Endothelial cell of umbilical vein (primary cell): ENCODE measurements at places on chromosomes 3 and 15. TPM values are rescaled to one million over a fixed set of nuclear protein-coding genes. Genes with fewer than 3 reads are reported as not detected.

- peak; percentile 2 for DNase-seq
Observed at GRCh38 chr3:179881791-179882190, 154.9 kb downstream of the PEX5L start.

GRCh38 chr15:75138016-75138999 lies 63.4 kb upstream of the C15orf39 start:
- DNase-seq, result no peak

DNA sequence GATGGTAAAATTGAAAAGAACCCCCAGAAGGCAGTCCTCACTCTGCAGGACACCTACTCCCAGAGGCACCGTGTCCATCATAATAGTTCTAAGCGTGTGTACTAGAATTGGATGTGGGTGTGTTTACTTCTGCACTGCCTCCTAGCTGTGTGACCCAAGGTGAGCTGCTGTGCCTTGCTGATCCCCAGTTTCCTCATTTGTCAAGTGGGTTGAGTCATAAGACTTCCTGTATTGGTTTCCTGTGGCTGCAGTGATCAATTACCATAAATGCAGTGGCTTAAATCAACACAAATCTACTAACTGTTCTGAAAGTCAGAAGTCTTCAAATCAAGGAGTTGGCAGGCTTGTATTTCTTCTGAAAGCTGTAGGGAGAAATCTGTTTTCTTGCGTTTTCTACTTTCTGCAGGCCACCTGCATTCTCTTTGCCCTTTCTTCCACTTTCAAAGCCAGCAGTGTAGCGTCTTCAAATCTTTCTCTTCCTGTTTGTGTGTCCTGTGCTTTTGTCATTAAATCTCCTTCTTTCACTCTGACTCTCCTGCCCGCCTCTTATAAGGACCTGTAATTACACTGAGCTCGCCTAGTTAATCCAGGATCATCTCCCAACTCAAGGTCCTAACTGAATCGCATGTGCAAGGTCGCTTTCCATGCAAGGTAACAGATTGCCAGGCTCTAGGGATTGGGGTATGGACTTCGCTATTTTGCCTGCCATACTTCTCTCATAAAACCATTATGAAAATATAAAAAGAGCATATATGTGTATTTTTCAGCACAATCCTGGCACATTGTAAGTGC lies 59.0 kb downstream of the RORA start:
- no peak for DNase-seq

GRCh38 chr3:55540579-55540978 lies 53.5 kb upstream of the WNT5A start:
- DNase-seq, result no peak

DNA sequence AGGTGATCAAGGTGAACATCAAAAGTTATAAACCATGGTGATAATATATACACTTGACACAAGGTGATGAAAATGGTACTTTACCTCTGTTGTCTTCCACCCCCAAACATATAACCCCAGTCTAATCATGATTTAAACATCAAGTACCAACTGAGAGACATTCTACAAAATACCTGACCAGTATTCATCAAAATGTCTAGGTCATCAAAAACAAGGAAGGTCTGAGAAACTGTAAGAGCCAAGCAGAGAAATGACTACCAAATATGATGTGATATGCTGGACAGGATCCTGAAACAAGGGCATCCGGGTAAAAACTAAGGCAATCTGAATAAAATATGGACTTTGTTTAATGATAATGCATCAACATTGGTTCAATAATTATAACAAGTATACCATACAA lies 27.8 kb downstream of the EDC3 start:
- DNase-seq, result no peak

GRCh38 chr15:81596159-81596865 lies 222.3 kb upstream of the TMC3 start:
- no peak for DNase-seq

DNA sequence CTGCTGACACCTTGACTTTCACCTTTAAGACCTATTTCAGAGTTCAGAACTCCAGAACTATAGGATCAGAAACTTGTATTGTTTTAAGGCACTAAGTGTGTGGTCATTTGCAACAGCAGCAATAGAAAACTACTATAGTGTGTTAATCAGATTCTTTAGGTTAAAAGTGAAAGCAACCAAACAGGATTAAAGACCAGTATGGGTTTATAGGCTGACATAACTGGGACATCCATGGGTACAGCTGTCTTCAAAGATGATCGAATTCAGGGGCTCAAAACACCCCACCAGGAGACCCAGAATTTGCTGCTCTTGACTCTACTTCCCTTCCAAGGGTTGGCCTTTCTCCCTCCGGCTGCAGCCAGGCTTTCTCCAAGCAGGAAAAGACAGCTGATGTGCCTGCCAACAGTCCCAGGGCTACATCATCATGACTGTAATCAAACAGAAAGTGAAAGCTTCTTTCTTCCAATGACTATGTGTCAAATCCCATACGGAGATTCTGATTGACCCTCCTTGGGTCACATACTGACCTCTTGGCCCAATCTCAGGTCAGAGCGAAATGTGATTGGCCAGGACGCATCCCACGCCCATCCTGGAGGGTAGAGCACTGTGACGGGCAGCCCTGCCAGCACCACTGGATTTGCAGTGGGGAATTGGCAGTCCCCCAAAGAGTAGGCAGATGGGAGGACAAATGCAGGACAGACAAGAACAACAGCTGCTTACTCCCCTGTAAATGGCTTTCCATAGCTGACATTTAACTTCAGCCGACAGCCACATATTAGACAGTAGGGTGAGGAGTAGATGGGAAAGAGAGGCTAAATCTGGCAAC lies 51.4 kb upstream of the RNF7 start:
- peak; percentile 85 for DNase-seq

DNA sequence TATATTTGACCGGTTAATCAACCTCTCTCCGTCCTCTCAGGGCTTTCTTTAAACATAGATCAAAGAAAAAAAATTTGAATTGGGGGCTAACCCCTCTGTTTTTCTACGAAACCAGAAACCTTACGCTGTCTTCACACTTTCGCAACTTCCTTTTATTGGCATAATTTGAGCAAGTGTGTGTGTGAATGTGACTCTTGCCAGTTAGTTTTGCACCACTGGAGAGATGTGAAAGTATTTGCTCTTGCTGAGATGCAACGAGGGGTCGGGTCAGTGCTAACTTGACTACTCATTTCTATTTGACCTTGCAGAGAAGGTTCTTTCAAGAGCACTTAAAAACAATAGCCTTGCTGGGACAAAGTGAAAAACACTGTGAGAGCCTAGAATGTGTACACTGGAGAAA lies 81.2 kb downstream of the FAM43A start:
- no peak for DNase-seq

DNA sequence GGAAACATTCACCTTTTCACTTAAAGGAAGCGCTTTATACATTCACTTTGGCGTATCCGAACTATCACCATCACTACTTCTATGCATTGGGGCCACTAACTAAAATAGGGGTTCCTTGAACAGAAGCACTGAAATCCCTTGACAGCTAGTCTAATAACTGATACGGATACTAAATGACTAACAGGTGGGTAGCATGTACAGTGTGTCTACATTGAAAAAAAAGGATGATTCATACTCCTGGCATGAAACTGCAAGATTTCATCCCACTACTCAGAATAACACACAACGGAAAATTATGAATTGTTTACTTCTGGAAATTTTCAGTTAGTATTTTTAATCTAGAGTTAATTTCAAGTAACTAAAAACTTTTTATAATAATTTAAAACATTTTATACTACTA lies 96.7 kb downstream of the SMARCC1 start:
- DNase-seq, result peak; percentile 24

- no peak for DNase-seq
Observed at GRCh38 chr3:184783319-184783718, 28.6 kb upstream of the VPS8 start.

DNA sequence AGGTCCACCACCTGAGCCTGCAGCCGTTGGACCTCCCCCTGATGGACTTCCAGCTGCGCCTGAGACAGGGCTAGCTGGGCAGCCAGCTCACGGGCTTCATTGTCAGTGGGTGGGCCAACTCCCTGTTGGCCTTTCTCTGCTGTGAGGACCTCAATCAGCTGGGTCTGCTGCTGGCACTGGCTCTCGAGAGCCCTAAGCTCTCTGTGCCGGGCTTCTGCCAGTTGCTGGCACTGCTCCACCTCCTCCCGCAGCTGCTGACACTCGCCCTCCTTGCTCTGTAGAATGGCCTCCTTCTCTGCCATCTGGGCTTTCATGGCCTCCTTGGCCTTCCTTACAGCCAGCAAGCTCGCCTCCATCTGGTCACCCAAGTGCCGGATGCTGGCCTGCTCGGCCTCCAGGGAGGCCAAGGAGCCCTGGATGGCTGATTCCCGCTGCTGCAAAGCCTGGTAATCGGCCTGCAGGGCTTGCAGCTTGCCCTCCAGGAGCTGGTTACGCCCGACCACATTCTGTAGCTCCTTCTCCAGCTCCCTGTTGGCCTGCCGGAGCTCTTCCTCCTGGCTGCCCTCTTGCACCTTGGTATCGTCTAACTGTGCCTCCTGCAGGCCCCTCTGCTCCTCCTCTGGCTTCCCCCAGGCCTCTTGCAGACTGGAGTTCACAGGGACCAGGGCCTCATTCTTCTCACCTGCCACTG lies 23.8 kb downstream of the CXCR6 start:
- no peak for DNase-seq

DNA sequence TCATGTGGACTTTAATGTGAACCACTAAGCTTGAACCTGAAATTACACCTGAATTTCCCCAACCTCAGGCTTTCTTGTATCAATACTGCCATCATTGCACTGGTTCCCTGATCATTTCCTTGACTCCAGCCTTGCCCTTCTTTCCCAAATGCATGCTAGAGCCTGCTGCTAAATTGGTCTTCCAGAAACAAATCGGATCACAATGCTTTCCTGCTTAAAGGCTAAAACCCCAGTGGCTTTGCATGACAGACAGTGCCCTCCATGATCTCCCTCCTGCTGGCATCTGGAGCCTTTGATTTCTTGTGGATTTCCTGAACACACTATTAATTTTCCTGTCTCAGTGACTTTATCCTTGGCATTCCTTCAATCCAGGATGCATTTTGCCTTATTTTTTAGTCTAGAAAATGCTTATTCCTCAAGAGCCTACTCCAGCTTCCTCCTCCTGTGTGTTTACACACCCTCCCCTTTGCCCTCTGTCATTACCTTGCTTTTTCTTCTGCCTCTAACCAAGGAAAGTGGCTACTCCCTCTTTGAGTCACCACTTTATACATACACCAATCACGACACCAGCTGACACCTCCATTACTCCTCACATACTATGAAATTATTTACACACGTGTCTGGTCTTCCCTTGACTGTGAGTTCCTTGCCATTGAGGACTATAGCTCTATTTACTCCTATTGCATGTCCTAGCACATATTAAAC lies 214.6 kb downstream of the KCNAB1 start:
- DNase-seq, result peak; percentile 27

DNA sequence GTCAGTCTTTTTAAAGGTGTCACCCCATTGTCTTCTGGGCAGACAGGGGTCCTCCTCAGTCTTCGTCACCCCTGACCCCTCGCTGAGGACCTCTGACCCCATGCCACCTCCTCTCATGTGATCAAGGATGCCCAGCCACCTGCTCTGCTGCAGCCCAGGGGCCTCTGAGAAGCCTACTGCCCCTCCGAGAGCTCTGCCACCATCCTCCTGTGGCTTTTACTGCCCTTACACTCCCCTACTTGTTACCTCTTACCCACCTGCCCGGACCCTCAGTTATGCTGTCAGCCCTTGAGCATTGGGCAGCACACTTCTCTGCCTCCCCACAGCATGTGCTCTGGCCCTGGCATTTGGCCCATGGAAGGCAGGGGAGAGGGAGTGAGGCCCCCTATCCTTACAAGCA lies 123.2 kb downstream of the LRRK1 start:
- DNase-seq, result no peak

GRCh38 chr15:89839167-89839810 lies 24.6 kb upstream of the ANPEP start:
- DNase-seq, result no peak

DNA sequence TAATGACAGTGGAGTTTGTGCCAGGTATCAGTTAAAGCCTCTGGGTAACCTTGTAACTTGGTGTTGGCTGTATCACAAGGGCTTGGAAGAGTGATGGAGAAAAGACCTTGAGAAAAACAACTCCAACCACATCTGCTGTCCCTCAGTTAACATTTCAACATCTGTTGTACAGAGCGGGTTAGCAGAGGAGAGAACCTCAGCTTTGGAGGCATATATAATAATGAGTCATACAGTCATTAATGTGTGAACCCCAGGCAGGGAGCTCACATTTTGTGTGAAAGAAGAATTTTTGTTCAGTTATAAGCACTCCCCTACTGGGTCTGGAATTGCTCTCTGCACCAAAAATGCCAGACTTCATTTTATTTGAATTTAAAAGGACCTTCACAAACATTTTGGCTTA lies 439.5 kb downstream of the PDCD6IP start:
- no peak for DNase-seq

DNA sequence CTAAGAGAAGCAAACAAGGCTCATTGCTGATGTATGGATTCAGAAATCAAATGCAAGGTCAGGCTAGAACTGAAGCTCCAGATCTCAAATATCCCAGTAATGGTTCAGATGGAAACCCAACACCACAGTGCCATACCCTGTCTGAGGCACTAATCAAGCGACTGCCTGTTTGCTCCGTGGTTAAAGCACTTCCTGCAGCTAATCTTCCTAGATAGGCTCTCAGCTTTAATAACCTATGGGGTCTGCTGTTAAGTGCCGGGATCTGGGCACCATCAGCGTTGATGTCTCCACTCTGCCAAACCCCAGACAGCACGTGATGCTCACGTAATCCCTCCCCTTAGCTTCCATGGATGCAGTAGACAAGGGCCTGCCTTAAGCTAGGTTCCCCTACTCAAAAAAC lies 262.6 kb downstream of the MECOM start:
- DNase-seq, result no peak

DNA sequence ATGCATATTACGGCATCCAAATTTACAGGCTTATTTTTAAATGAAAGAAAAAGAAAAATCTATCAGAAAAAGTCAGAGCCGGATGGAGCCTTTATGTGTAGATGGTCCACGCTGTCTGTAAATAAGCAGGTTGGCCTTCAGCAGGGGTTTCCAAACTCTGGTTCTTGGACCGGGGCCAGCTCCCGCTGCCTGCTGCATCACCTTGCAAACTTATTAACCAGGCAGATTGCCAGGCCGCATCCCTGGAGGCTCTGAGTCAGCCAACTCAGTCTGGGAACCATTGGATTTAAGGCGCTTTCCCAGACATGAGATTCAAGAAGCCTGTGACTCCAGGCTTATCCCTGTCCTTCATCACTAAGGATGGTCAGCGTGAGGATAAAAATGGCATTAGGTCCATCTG lies 212.4 kb downstream of the OPA1 start:
- DNase-seq, result peak; percentile 68

DNA sequence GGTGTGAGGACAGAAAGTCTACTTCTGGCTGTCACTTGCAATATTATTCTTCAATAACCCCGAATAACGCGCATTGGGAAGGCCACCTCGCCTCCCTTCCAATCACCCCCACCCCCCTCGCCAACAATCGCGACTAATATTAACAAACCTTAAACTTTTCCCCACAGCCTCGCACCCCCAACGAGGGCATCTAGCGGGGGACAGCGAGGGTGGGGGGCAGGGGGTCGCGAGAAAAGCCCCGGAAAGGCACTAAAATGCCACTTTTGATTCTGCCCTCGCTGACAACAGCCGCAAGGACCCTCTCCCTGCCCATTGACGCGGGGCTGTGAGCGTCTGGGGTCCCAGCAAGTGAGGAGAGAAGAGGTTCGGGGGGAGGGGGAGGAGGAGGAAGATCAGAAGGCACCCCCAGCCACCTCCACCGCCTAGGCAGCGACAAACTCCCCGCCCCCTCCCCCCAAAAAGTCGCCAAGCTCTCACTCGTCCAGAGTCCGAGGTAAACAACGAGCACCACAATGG lies 868 bp downstream of the SATB1 start:
- DNase-seq, result no peak

The ANKUB1 gene
- total RNA-seq, result not detected in 2 replicates

The EEFSEC gene
- total RNA-seq, result 12.0 and 13.1 TPM in 2 replicates

The IL12A gene
- total RNA-seq, result 1.5 and 1.7 TPM in 2 replicates

The ADGRG7 gene
- not detected in 2 replicates for total RNA-seq

The CCR5 gene
- total RNA-seq, result not detected in 2 replicates

The NIT2 gene
- total RNA-seq, result 20.5 and 29.1 TPM in 2 replicates

The SAMMSON gene
- total RNA-seq, result not detected in 2 replicates
